ENCODE measurements at places on chromosomes 16 and 17. TPM values are rescaled to one million over a fixed set of nuclear protein-coding genes. Genes with fewer than 3 reads are reported as not detected.

DNA sequence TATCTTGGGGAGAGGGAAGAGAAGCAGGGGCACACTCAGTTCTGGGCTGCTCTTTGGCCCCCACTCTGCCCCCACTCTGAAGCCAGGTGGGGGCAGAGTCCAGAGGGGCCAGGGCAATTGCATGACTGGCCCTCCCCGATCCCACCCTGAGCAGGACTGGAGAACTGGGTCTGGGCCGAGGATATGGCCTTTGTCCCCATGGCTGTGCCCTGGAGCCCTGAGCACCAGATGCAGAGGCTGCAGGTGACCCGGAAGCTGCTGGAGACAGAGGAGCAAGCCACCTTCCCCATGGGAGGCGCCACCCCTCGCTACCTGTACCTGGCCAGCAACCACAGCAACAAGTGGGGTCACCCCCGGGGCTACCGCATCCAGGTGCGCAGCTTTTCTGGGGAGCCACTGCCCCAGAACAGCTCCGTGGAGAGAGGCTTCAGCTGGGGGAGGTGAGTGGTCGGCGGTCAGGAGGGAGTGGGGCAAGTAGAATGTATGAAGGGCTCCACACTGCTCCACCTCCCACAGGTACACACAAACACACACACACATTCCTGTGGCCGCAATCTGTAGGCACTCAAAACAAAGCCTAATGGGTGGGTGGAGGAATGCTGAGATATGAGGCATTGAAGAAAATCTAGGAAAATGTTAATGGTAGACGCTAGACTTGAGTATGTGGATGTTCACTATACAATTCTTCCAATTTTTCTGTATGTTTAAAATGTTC, 21.4 kb downstream of the AOC3 start:
- DNase-seq: no peak

- DNase-seq: no peak
These were observed 48.7 kb downstream of the RGS9 start for GRCh38 chr17:65185668-65186382.

- no peak for DNase-seq
These were observed 10.3 kb upstream of the MED9 start for GRCh38 chr17:17466511-17466910.

GRCh38 chr16:73544826-73545225, 496.9 kb upstream of the ZFHX3 start:
- no peak for DNase-seq

The CRYM gene
- polyA plus RNA-seq: 0.98 TPM

The GPRC5B gene
- polyA plus RNA-seq: 26.6 TPM

The RCVRN gene
- not detected for polyA plus RNA-seq

The CHCT1 gene
- polyA plus RNA-seq: not detected

The PPL gene
- 2.0 TPM for polyA plus RNA-seq

The NTN1 gene
- polyA plus RNA-seq: 0.20 TPM

The ZNF19 gene
- polyA plus RNA-seq: 2.0 TPM

The TEKT5 gene
- 0.09 TPM for polyA plus RNA-seq

Measured in A549 (cell line).